ENCODE measurements at places on chromosomes 12 and 14. TPM values are rescaled to one million over a fixed set of nuclear protein-coding genes. Genes with fewer than 3 reads are reported as not detected.

Gene ADAMTS20
- total RNA-seq = not detected

Gene RASSF9
- total RNA-seq = 2.5 TPM

Gene RHNO1
- total RNA-seq = 3.4 TPM

Gene CDC42BPB
- 40.0 TPM for total RNA-seq

Gene TAS2R9
- not detected for total RNA-seq

Gene DTX3
- total RNA-seq = 9.1 TPM

Gene ARHGAP9
- total RNA-seq = 5.4 TPM

Gene ADAM21
- 0.26 TPM for total RNA-seq

Gene ZC2HC1C
- total RNA-seq = 6.4 TPM

Gene CLEC4D
- not detected for total RNA-seq

Gene CLEC4C
- not detected for total RNA-seq

Gene NRXN3
- 0.06 TPM for total RNA-seq

Gene VAMP1
- 2.1 TPM for total RNA-seq

Gene SLC7A8
- total RNA-seq = 33.2 TPM

Gene ANKRD52
- 23.6 TPM for total RNA-seq

Gene SLC8A3
- 31.8 TPM for total RNA-seq

Gene PLEK2
- total RNA-seq = 0.59 TPM

Gene MYF5
- 2.3 TPM for total RNA-seq

Gene PRB2
- total RNA-seq = not detected

Gene GDF11
- total RNA-seq = 4.8 TPM

Gene SDR9C7
- total RNA-seq = not detected

Gene CLEC1B
- total RNA-seq = not detected

Gene ACSS3
- total RNA-seq = 15.4 TPM

Gene IQSEC3
- 0.58 TPM for total RNA-seq

Gene WASHC4
- total RNA-seq = 31.3 TPM

Gene E2F7
- not detected for total RNA-seq

Gene INSM2
- not detected for total RNA-seq

Gene FSCB
- total RNA-seq = not detected

Gene RFX4
- not detected for total RNA-seq

Gene CCDC38
- total RNA-seq = not detected

Gene KCNH3
- total RNA-seq = 0.32 TPM

Gene NAB2
- 28.4 TPM for total RNA-seq

Gene VSIG10
- total RNA-seq = 13.9 TPM

Gene C12orf54
- 2.0 TPM for total RNA-seq

Gene AICDA
- total RNA-seq = not detected

Gene PRPH
- total RNA-seq = not detected

Gene YARS2
- total RNA-seq = 12.2 TPM

Gene SLC17A8
- total RNA-seq = not detected

Gene MGAT2
- 9.1 TPM for total RNA-seq

Gene MMP19
- 1.4 TPM for total RNA-seq

Gene NRIP2
- 0.96 TPM for total RNA-seq

Gene NOXRED1
- 0.32 TPM for total RNA-seq

Gene HPD
- total RNA-seq = 1.1 TPM

Gene NTS
- not detected for total RNA-seq

Data from psoas muscle (tissue), 8 donors.